ENCODE measurements at places on chromosomes 5 and 9.

GRCh38 chr5:164090358-164090757 is 584.9 kb downstream of the MAT2B start:
- DNase-seq = no peak

DNA sequence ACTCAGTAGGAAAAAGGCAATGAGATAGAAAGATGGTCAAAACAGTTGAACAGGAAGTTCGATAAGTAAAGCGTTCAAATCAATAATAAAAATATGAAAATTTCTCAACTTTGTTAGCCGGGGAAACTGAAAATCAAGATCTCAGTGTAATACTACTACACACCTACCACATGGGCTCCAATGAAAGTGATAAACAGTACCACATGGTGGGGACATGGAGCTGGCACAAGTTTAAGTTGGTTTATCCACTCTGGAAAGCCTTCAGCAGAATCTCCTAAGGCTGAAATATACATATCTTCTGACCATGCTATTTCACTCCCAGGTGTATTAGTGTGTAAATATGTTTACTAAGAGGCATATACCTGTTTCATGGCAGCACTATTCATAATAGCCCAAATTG is 126.8 kb downstream of the NXNL2 start:
- DNase-seq = no peak

DNA sequence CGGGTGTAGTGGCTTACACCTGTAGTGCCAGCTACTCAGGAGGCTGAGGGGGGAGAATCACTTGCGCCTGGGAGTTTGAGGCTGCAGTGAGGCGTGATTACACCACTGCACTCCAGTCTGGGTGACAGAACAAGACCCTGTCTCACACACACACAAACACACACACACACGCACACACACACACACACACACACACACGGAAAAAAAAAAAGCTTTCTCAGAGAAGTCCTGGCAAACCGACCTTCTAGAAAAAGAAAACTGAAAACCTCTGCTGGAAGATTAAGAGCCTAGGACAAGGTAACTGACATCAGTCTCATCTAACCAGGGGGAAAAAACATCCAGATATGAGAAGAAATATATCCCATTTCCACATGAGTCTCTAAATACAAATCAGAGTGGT is 140.3 kb upstream of the RETREG1 start:
- DNase-seq = no peak

- no peak for DNase-seq
These were observed 32.8 kb upstream of the MSANTD3 start for GRCh38 chr9:100394032-100394695.

- peak; percentile 5 for DNase-seq
These were observed 408.2 kb upstream of the PRR16 start for GRCh38 chr5:120055858-120056257.

DNA sequence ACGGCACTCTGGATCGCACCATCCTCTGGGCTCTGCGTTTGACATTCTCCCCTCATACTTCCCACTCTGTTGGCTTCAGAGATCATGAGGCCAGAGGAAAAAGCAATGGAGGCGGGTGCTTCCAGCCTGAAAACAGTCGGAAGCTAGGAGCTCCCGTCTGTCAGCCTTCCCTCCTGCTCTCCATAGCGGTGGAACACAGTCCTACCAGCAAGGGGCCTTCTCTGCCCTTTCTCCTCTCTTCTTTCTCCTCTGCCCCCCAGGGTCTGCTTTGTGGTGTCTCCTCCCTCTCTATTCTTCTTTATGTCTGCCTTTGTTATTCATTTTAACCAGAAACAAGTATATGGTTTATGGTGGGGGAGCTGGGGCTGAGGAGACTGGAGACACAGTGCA is 152.5 kb upstream of the NFIB start:
- no peak for DNase-seq

- DNase-seq = no peak
These were observed 26.7 kb upstream of the B4GALT1 start for GRCh38 chr9:33193818-33194217.

GRCh38 chr5:138789771-138790242 is 36.6 kb downstream of the CTNNA1 start:
- no peak for DNase-seq

- DNase-seq = peak; percentile 54
These were observed 170.2 kb upstream of the NREP start for GRCh38 chr5:111927191-111927590.

GRCh38 chr9:75467142-75467541 is 378.8 kb downstream of the OSTF1 start:
- no peak for DNase-seq

DNA sequence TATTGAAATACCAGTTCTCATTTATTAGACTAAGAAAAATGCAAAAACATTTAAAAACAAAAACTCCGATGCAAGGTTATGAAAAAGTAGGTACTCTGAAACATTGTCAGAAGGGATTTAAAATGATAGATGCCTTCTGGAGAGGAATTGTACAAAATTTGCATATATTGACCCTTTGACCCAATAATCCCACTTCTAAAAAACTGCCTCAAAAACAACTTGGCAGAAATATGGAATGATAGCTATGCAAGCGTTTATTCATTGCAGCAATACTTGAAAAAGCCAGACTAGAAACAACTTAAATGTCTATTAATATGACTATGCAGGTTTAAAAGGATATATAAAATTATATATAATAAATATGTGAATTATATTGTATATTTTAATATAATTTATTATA is 118.4 kb downstream of the PLK2 start:
- no peak for DNase-seq

DNA sequence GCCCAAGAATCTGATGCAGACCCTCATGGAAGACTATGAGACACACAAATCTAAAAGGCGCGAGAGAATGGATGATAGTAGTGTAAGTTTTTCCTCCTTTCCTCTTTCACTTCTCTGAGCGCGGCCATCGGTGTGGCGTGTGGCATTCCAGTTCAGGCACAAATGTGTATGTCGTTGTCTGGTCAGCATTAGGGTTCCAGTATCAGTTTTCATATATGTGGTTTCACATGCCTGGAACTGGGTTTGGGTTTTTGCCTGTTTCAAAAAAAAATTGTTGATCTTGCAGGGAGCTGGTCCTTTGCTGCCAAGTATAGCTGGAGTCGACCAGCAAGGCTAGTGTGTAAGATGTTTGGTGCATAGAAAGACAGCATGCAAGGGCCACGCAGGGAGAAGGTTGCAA is 51.5 kb downstream of the C9orf152 start:
- no peak for DNase-seq

DNA sequence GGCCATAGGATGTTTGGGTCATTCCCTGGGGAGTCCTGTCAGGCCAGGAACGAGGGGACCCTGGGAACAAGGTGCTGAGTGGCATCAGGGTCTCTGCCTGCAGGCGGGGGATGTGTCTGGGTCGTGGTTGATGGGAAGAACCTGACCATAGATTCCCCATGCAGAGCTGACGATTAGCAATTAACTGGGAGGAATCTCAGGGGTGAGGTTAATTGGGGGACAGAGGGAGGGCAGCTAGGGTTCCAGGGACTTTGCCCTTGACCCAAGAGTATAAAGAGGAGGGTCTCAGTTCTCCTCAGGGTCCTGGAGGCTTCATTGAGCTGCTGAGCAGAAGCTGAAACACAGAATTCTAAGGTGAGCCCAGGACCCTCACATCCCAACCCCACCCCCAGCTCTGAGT is at the start of gene SLC34A1:
Gene SLC34A1, plus strand, starts transcription at position 301 of the 400 bp plus-strand sequence. CDS start 1,308 bp downstream, outside the sequence.
- DNase-seq = no peak

GRCh38 chr5:179612577-179613459 is 10.7 kb downstream of the HNRNPH1 start:
- no peak for DNase-seq

DNA sequence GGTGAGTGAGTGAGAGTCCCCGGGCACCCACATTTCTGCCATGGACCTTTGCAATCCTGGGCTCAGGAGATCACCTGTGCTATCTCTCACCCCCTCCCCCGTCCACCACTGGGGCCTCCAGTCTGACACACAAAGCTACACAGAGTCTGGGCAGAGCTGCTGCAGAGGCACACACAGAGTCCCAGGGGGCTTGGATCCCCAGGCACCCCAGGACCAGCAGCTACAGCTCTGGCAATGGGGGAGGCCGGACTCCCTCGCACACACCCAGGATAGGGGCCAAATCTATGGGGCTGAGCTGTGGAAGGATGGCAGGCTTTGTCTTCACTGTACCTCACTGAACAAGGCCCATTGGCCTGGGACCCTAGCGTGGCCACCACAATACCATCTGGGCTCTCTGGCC is 328.8 kb downstream of the MAN2A1 start:
- DNase-seq = no peak

GRCh38 chr9:105646879-105647594 is 15.2 kb upstream of the TAL2 start:
- DNase-seq = no peak

GRCh38 chr5:74648835-74649293 is 8.3 kb upstream of the ENC1 start:
- no peak for DNase-seq

- DNase-seq = no peak
These were observed 32.2 kb upstream of the TNFAIP8 start for GRCh38 chr5:119323601-119324000.

DNA sequence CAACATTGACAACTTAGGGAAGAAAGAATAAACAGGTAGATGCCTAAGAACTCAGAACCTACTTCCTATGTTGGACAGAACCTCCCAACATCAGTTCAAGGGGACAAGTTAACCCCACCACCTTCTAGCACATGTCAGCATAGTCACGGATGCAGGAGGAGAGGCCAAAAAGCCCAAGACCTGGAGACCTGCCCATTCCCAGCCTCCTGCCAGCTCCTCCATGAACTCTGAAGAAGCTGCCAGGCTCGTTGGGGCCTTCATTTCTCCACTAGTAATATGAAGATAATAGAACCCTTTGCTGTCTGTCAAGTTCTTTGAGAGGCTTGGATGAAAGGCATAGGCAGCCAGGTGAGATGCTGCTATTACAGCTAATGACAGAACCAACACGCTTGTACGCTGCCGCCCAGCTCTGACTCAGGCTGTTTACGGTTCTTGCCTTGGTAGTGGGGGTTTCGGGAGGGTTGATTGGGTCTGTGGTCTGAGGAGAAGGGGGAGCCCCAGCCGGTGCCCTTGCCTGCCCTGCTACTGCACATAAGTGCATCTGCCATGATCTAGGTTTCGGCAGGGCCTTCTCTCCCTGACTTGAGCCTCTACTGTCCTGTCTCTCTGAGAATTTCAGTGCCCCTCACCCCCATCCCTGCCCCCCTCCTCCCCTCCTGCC is 82.2 kb downstream of the NRG2 start:
- no peak for DNase-seq

- DNase-seq = no peak
These were observed 42.7 kb downstream of the ASS1 start for GRCh38 chr9:130487500-130487899.

GRCh38 chr5:62767650-62768049 is 189.0 kb downstream of the LRRC70 start:
- no peak for DNase-seq

GRCh38 chr5:16557477-16557876 is 59.3 kb downstream of the RETREG1 start:
- no peak for DNase-seq

GRCh38 chr9:115730396-115730795 is 423.2 kb upstream of the PAPPA start:
- no peak for DNase-seq

DNA sequence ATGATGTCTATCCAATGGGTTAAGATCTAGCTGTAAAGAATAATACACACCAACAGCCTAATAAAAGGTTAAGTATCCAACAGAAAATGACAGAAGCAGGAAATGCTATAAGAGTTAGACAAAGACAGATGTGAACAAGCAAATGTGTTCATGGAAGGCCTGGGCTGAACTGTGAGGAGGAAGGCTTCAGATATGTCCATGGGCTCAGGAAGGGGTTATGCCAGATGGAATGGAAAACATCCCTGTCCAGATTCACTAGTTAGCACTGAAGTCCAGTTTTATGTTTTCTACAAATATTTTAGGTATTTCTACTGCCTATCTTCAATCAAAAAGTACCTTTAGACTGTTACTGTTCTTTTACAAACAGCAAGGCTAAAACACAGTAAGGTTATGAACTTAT is 27.1 kb downstream of the ERAP1 start:
- peak; percentile 11 for DNase-seq

- no peak for DNase-seq
These were observed 102.0 kb downstream of the ZNF462 start for GRCh38 chr9:106964822-106965525.

- no peak for DNase-seq
These were observed 51.9 kb downstream of the MRPL36 start for GRCh38 chr5:1747803-1748085.

GRCh38 chr9:28064241-28064815 is 491.0 kb upstream of the C9orf72 start:
- DNase-seq = no peak

GRCh38 chr5:146580237-146580636 is 64.2 kb upstream of the GPR151 start:
- DNase-seq = no peak

GRCh38 chr9:90274725-90275124 is 367.9 kb downstream of the DIRAS2 start:
- no peak for DNase-seq

GRCh38 chr9:73683862-73684591 is 532.4 kb downstream of the ANXA1 start:
- peak; percentile 18 for DNase-seq

DNA sequence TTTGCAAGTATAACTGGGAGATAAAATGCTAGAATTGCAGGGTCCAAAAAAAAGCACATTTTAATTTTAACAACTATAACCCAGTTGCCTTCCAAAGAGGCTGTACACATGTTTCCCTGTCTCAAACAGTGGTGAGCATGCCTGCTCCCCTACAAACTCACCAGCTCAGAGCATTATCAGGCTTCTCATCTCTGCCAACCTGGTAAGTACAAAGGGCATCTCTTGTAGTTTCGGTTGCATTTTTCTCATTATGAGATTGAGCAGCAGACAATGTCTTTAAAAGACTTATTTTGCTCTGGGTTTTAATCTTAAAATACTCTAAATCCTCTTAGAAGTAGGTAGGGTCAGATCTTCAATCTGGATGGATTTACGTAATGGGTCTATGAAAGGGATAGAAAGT is 107.1 kb upstream of the MSX2 start:
- no peak for DNase-seq

DNA sequence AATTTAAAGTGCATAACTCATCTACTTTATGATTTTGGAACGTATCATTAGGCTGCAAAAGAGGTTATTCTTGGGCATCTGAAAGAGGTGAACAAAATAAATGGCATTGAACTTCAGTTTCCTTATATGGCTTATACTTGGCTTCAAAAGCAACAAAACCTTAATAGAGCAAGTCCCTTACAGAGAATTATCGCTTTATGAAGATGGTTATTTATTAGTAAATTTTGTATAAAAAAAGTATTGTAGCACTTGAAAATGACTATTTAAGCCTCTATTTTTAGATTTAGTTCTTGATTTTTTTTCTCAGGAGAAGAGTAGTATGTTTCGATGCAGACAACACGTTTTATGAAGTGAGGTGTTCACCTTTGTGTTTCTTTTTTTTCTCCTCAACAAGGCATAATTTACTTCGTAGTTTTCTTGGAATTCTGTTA is 2.0 kb downstream of the ERBIN start:
- no peak for DNase-seq

DNA sequence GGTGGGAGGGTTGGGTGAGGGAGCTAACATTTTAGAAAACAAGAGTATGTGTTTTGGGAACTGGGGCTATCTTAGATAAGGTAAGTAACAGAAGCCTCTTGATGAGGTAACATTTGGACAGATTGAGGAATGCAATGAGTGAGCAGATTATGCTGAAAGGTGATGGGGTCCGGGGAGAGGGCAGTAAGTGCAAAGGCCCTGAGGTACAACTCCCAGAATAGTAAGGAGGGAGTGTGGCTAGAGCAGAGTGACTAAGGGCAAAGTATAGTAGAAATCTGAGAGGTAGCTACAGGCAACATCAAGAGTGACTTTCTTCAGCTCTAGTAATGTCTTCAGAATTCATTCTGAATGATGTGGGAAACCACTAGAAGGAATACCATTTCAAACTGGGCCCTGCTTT is 38.9 kb upstream of the FBXL17 start:
- DNase-seq = no peak

GRCh38 chr5:176938472-176938871 is 39.3 kb upstream of the HK3 start:
- no peak for DNase-seq
